ENCODE measurements at places on chromosomes 7 and 10. TPM values are rescaled to one million over a fixed set of nuclear protein-coding genes. Genes with fewer than 3 reads are reported as not detected.

GRCh38 chr10:111556666-111557065, 479.8 kb downstream of the ADRA2A start:
- no peak for DNase-seq

DNA sequence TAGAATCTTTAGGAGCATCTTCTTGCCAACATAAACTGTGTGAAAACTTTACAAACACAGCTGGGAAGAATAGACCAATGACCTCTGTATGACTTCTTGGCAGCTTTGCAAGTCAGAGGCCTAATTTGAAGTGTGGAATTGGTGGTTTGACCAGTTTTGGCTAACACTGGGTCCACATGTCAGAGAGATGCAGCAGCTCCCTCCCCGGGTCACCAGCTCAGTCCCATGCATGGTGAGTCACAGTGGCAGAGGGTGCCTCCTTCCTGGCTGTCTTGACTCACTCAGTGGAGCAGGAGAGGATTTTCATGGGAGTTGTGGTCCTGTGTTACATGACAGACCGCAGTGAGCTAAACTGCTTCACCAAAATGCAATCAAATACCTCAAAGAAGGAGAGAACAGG, 8.2 kb upstream of the STARD3NL start:
- no peak for DNase-seq

POU6F2 gene
- total RNA-seq = 0.05 TPM

- no peak for DNase-seq
Observed at GRCh38 chr7:107996072-107996882, 6.7 kb downstream of the LAMB1 start.

ACTR1A gene
- total RNA-seq = 60.2 TPM

DNA sequence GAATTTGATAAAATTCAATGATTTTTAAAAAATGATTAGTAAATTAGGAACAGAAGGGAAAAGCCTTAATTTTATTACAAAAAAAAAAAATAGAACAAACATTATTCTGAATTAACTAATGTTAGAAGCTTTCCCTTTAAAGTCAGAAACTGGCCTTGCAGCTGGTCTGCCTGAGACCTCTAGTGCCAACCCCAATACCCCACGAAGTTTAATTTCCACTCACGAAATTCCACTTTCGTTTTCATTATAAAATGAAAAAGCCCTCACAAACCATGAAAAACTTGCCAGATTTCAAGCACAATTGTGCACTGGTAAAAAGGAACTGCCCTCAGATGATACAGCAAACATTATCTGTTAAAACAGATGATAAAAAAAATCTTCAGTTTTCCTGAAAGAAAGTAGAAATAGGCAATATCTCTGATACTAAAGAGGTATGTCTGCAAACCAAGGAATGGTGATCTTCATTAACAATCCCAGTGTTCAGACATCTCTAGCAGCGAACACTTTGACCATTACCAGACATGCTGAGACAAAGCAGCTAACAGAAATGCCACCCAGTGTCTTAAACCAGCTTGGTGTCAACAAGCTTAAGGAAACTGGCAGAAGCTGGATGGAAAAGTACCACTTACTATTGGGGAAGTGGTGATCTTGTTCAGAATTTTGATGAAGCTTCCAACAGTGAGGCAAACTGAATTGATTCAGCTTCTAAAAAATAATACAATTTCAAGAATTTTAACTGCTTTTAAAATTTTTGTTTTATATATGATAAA, 80.2 kb downstream of the PALS2 start:
- DNase-seq = no peak

GRCh38 chr7:155745737-155746136, 66.5 kb downstream of the SHH start:
- no peak for DNase-seq

PIP4K2A gene
- total RNA-seq = 60.4 TPM

PRPS1L1 gene
- not detected for total RNA-seq

ACTR3C gene
- total RNA-seq = 6.2 TPM

DNA sequence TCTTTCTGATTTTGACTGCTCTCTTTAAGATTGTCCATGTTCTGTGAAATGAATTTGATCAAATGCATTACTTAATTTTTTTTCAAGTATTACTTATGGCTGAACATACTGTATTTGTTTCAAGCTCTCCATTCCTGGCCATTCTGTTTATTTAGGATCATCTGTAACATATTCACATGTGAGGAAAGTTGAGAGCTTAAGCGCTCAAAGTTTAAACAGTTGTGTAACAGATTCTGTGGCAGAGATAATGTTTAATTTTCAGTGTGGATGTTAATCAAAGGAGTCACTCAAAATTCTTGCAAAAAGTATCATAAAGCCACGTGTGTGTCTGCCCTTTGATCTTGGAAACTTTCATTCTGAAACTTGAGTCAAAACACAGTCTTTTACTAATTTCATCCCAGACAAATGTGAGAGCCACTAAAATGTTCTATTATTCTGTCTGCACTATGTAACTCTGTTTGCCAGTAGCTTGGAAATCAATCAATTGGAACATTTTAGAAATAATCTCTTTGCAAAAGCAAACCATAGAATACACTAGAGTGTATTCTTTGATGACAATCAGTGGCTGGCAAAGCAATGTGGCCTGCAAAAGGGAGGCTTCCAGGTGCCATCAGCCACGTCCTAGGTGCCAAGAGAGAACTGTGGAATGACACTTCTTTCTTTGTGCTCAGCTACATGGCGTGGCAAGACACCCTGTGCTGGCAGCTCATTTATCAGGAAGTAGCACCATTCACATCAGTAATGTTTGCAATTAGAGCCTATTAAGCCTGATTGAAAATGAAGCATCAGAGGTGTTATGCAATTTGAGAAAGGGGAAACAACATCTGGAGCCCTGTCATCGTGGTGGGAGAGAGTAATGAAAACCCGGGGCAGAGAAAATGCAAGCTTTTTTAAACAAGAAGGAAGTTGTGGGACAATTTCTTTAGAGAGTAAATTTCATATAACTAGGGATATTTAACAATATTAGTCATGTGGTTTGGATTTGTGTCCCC, 40.9 kb downstream of the ARL5B start:
- no peak for DNase-seq

DNA sequence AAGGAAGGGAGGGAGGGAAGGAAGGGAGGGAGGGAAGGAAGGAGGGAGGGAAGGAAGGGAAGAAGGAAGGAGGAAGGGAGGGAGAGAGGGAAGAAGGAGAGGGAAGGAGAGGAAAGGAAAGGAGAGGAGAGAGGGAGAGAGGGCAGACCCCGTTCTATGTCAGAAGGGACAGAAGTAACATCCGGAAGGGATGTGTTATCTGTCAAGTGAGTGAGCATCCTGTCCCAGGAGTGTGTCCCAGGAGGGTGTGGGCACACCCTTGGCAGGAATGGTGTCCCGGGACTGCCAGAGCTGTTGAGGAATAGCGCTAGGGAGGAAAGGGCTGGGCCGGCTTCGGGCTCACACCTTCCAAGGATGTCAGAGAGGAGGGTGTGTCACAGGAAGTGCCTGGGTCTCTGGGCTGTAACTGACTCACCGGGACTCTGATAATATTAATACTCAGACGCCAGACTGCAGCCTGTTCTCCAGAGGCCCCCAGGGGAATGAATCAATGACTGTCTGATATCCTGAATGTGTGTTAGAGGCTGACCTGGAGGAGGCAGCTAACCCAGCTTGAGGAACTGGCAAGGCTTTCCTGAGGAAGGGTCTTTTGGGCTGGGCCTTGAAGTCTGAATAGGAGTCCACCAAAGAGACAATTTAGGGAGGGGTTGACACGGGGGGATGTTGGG, 125.6 kb upstream of the TNRC18 start:
- DNase-seq = no peak

DNA sequence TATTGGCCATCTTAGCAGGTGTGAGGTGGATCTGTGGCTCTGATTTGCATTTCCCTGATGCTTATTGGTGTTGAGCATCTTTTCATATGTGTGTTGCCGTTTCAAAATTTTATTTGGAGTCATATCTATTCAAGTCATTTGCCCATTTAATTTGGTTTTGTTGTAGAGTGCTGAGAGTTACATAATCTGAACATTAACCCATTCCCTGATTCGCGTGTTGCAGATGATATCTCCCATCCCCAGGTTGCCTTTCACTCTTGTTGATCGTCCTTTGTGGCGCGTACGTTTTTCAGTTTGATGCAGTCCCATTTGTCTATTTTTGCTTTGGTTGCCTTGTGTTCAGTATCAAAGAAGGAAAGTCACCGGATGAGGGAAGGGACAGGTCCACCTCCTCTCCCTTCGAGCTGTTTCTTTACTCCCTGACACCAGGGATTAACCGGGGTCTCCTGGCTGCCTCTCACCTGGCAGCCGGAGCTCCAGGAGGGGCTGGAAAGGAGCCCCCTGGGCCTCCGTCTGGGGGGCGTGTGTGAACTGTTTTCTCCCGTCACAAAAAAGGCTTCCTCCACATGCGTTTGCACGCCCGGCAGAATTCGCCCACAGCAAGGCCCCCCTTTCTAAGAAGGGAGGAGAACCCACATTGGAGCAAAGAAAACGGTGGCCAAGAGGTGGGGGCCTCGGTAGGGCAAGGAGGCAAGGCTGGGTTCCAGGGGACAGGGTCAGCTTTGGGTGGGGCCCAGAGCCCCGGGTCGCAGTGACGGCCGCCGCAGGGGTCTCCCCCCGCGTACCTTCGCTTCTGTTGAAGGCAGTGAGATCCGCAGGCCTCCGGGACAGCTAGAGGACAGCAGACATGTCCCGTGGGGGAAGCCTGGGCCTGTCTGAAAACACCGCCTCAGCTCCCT, 8.3 kb downstream of the MNX1 start:
- no peak for DNase-seq

DNA sequence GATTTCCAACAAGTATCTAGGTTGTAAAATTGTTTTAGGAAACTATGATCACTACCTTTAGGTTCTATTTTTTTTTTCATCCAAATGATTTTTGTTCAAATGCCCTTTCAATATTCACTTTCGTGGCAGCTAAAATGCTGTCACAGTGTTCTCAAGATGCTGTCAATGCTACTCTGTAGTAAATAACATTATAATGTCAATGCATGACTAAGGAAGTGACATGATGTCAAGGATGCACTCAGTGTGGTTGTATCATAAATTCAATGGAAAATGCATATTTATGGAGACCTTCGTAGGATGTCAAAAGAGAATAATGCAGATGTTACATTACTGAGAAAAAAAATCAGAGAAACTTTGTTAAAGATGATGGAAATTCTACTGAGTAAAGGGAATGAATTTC, 673.8 kb downstream of the ANKRD7 start:
- no peak for DNase-seq

UCN3 gene
- 0.19 TPM for total RNA-seq

ANKRD61 gene
- 0.05 TPM for total RNA-seq

DNA sequence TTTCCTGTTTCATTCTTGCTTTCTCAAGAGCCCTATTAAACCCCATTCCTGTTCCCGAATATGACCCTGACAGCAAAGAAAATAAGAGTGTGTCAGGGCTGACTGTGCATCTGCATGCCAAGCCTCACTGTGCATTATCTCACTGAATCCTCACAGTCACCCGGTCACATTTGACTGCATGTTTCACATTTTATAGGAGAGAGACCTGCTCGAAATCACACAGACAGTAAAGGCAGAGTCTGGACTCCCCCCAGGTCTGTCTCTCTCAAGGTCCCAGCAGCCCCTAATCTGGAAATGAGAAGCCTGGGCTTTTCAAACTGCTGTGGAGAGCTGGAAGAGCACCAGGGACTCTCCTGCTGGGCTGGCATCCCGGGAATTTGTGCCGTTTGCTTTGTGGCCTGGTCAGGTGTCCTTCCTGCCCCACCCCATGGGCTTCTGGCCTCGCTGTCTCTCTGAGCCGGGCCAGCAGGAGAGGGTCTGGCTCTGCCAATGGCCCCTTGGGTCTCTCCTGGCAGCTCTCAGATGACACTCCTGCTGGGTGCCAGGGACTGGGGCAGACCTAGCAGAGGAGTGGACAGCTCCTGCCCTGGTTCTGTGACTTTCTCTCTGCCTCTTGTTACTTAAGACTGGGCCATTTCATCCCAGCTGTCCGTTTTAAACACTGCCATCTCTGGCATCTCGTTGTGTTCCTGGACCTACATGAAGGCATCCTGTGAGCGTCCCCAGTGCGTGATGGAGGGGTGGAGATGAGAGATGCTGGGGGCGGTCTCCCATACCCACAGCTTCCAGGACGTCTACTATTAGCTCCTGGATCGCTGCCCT, 173.6 kb downstream of the ARHGAP12 start:
- DNase-seq = no peak

PARP12 gene
- 43.6 TPM for total RNA-seq

DNA sequence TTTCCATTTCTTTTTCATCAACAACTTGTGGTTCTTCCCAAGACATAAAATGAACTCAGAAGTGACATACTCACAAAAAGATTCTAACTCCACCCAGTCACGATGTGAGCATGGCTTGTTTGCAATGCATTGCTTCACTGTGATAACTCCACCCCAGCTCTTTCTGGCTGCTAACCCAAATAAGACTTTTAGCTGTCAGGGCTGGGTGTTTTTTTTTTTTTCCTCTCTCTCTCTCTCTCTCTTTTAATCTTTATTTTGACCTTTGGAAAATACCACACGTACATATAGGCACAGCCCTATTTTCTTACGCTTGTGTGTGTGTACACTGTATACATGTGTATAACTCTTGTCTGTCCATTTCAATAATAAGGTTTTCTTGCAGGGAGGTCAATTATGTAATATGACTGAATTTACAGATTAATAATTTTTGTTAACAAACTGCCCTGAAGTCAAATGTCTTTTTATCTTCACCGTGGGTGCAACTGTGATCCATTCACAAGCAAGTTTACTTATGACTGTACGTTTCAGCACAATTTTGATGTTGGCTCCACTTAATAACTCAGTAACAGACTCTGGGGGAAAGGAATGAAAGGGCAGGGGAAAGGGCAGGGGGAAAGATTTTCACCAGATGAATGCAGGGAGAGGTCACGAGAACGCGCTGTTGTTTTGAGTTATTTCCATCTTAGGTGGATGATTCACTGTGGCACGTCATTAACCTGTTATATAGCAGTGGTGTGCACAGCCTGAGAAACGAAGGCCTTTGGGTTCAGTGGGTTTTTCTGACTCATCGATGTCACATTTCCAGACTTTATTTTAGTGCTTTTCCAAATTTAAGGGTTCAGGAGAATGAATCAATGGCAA, 49.1 kb downstream of the APBB1IP start:
- no peak for DNase-seq

SRGN gene
- 290 TPM for total RNA-seq

SYT15B gene
- total RNA-seq = 0.42 TPM

COL17A1 gene
- 75.3 TPM for total RNA-seq

ATOH7 gene
- total RNA-seq = 0.05 TPM

SPDYE11 gene
- not detected for total RNA-seq

DNA sequence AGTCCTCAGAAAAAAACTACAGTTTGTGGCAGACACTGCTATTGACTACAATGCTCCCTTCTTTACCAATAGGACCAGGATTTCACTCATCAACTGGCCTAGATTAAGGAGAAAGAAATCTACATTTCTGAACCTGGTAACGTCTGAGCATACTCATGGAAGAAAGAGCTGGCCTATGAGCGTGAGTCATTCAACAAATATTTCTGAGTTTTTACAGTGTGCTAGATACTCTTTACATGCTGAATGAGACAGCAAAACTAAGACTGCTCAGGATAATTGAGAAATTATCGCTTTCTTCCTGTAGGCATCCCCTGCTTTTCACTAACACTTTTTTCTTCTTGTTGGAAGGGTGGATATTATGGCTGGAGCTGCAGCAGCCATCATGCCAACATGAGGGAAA, 609.7 kb downstream of the TNS3 start:
- no peak for DNase-seq

CALHM1 gene
- 0.09 TPM for total RNA-seq

Measured in thymus (tissue), 14 donors.